ENCODE measurements at places on chromosomes 1 and 21. TPM values are rescaled to one million over a fixed set of nuclear protein-coding genes. Genes with fewer than 3 reads are reported as not detected.

GRCh38 chr1:116131170-116131569 is 20.0 kb downstream of the MAB21L3 start:
- no peak overlapping the region for H3K4me3 ChIP-seq
- H3K27me3 ChIP-seq = peaks cover 5% of the 10 kb centered on the region
- no peak overlapping the region for H3K27ac ChIP-seq
- DNase-seq = no peak
- peaks cover 34% of the 10 kb centered on the region for H3K4me1 ChIP-seq

DNA sequence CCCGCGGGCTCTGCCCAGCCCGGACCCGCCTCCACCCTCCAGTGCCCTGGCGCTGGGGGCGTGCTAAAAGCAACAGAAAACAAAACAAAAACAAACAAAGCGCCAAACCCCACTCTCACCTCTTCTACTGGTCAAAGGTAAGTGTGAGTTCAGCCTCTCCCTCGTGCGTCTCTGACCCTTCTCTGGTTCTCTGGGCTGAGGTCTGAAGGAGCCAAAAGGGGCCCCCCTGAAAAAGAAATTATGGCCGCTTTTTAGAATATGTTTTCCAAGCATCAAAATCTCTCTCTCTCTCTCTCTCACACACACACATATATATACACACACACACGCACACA is 133.5 kb upstream of the DPYD start:
- peak overlapping the region; percentile 55 for H3K4me3 ChIP-seq
- no peaks in the 10 kb centered on the region for H3K36me3 ChIP-seq
- H3K27me3 ChIP-seq = peaks cover 54% of the 10 kb centered on the region
- H3K4me1 ChIP-seq = peaks cover 15% of the 10 kb centered on the region
- DNase-seq = no peak

Gene RGSL1
- not detected for total RNA-seq

DNA sequence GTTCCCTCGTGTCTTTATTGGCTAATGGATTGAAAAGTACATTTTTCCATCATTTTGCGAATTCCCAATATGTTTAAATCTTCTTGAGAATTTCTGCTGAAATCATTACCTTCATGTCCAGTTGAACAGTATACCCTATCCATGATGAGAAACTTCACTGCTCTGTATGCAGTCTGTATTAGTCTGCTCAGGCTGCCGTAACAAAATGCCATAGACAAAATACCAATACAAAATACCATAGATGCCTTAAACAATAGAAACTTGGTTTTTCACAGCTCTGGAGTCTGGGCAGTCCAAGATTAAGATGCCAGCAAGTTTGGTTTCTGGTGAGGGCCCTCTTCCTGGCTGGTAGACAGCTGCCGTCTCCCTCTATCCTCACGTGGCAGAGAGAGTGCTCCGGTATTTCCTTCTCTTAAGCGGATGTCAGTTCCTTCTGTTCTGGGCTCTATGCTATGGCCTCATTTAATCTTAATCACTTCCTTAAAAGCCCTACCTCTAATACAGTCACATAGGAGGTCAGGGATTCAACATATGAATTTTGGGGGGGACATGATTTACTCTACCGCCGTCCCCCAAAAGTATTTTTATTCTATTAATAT is 27.0 kb downstream of the CXADR start:
- H3K4me3 ChIP-seq = no peak overlapping the region
- no peaks in the 10 kb centered on the region for H3K36me3 ChIP-seq
- H3K27me3 ChIP-seq = peaks cover 10% of the 10 kb centered on the region
- no peaks in the 10 kb centered on the region for H3K4me1 ChIP-seq

Gene MPL
- not detected for total RNA-seq

- H3K4me3 ChIP-seq = no peak overlapping the region
- H3K27ac ChIP-seq = no peak overlapping the region
- DNase-seq = no peak
- peaks cover 3% of the 10 kb centered on the region for H3K27me3 ChIP-seq
- no peaks in the 10 kb centered on the region for H3K4me1 ChIP-seq
Measured at GRCh38 chr1:101781201-101781831, 215.4 kb downstream of the OLFM3 start.

Data from activated CD4-positive, alpha-beta T cell treated with anti-CD3 and anti-CD28 coated beads for 36 hours (primary cell).